Cortex of kidney (tissue), 1 donor: ENCODE measurements at places on chromosomes 5 and 9.

DNA sequence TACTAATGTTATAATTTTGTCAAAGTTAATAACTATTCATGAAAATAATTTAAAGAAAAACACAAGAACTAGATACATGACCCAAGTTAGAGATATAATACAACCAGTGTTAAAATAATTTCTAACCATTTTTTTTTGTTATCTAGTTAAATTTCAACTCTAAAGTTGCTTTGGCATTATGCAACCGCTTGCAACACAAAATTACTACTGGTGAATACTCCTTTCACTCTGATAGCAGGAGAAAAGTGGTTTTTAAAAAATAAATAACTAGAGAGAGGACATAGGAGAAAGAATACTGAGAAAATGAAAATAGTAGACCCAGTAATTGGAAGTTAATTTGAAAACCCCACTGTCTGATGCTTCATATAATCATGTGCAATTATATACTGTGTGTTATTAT, 622.4 kb upstream of the GRIN3A start:
- DNase-seq: no peak

- DNase-seq: no peak
These were observed 39.1 kb downstream of the CTNNA1 start for GRCh38 chr5:138792195-138792790.

- no peak for DNase-seq
These were observed 13.9 kb upstream of the RARS1 start for GRCh38 chr5:168472329-168472728.

- no peak for DNase-seq
These were observed 368 bp upstream of the CCDC180 start for GRCh38 chr9:97307091-97307490.

GRCh38 chr9:124780060-124780756, 3.3 kb downstream of the OLFML2A start:
- DNase-seq: no peak
